Endodermal cell (in vitro differentiated cells): ENCODE measurements at places on chromosomes 12 and 14.

- DNase-seq, result no peak
Measured at GRCh38 chr12:39431797-39432196, 11.1 kb downstream of the KIF21A start.

GRCh38 chr12:64082116-64082515 lies 140.0 kb downstream of the KICS2 start:
- DNase-seq, result no peak

DNA sequence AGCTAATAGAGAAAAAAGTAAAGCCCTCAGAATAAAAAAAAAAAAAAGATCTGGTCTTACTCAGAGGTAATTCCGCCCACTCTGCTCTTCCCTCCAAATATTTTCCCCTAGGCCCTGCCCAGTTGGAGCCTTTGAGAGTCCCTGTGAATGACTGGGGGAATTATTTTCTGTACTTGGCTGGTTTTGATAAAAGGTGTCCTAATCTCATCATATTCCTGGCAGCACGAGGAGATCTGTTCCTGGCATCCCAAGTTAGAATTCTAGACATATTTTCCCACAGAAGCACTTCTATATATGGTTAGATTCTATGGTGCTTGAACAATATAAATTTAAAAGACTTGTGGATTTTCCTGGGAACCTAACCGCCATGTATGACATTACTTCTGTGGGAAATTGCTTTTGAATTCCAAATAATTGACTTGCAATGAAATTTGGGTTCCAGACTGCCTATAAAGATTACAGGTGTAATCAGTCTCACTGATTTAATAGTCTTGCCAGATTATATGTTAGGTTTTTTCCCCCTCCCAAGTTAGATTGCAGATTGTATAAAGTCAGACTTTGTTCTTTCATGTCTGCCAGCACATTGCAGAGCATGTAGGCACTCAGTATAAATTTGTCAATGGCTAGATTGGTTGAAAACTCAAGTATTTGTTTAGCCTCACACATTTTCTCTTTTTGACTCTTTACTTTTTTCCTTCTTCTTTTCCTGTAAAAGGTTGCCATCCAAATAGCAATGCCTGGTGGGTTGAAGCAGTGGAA lies 12.3 kb downstream of the GPX2 start:
- no peak for DNase-seq

DNA sequence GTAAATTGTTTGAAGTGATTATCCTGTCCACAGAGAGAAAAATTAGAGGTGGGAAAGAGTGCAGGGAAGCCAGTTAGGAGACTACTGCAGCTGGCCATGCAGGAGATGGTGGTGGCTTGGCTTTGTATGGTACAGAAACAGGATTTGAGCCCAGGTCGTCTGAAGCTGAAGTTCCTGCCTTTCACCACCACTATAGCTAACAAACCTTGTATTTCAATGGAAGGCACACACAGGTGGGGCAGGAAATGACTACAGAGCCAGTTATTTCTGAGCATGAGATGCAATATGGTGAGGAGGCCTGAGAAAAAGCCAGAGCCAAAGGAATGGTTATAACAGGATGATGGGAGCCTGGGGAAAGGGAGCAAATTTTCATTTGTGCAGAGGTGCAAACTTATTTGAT lies 103.9 kb downstream of the BTG1 start:
- peak; percentile 55 for DNase-seq

- DNase-seq, result no peak
Measured at GRCh38 chr14:67738740-67739504, 37.2 kb downstream of the RDH12 start.

DNA sequence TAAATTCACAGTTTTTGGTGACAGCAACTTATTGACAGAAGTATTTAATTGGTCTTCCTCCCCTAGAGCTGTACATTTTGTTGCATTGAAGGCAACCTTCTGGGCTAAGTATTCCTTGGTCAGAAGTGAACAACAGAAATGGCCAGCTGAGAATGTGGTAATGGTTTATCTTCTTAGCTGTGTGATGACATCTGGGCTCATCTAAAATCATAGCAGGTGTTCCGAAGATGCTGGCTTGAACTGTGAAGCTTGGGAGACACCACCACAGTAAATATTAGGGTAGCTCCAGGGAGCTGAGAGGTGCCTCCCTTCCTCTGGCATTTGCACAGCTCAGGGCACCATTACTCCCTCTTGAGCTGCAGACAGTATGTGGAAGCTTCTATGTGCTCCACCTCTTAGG lies 3.7 kb upstream of the PTPRB start:
- no peak for DNase-seq

DNA sequence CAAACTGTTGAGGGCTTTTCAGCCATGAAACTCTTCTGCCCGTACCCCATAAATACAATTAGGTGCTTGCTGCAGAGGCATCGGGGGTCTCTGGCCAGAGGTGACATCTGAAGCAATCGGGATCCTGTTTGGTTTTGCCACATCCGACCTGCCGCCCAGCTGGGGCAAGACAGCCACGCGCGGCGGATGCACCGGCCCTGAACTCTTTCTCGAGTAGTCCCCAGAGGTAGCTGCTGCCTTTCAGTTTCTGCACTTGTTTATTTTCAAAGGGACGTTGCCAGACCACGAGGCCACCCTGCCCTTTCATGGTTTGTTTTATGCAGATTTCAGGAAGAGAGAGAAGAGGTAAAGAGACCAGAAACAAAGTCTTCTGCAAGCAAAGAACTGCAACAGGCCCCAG lies 10.6 kb upstream of the MLXIP start:
- DNase-seq, result no peak

GRCh38 chr14:96249029-96249428 lies 7.0 kb upstream of the BDKRB1 start:
- DNase-seq, result no peak

GRCh38 chr12:5102806-5103205 lies 59.1 kb downstream of the KCNA5 start:
- no peak for DNase-seq

GRCh38 chr14:82341261-82341810 lies 807.7 kb upstream of the SEL1L start:
- DNase-seq, result no peak

- peak; percentile 81 for DNase-seq
Measured at GRCh38 chr12:57280211-57281062, 29.4 kb upstream of the STAC3 start.

DNA sequence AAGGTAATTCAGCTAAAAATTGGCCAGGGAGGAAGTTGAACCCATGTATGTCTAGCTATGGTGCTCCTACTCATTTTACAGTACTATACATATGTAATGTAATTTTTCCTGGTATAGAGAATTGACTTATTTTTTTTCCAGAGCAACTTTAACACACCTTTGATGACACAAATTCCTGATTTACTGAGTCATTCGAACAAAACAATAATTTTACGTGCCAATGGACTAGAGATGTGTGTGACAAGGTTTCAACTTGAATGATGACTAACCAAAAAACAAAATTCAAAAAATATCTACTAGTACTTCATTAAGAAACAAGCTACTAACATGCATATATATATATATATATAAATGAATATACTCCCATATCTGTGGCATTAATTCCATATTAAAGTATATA lies 180.5 kb downstream of the KITLG start:
- no peak for DNase-seq

DNA sequence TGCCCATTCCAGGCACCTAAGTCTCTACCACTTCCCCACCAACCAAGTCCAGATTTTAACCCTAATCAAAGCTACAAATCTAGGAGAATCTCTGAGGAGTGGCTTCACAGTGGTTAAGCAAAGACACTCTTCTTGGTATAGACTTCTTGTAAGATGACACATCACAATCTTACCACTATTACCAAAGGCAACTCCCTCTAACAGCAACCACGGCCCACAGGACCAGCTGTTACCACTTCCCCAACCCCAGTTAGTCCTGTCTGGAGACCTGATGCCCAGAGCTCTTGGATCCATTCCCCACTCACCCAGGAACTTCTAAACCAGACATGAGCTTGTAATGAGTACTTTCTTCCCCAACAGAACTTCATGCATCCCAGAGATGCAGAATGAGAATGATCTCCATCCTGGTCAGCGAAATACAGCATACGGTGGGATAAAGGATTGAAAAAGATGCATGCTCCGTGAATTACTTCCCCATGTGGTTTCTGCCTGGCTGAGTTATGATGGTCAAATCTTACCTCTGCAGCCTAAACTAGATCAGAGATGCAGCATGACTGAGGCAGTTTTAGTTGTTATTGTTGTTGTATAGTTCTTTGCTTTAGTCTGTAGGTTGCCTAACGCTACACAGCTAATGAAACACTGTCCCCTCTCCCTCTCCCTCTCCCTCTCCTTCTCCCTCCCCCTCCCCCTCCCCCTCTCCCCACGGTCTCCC lies 87.7 kb upstream of the FOXN3 start:
- DNase-seq, result no peak

DNA sequence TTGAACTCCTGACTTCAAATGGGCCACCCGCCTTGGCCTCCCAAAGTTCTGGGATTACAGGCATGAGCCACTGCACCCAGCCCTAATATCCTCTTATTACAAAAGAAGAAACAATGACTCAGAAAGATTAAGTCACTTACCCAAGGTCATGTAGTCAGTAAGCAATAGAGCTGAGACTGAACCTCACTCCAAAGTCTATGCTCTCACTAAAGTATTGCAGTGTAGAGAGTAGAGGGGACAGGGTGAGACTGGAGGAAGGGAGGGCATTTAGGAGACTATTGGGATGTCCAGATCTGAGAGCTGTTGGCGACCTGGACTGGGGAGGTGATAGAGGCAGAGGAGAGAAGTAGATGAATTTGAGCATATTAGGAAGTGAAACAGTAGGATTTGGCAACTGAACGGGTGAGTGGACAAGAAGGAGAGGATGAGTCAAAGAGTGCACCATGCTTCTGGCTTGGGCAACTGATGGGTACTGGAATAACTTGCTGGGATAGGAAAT lies 11.8 kb downstream of the P2RX7 start:
- DNase-seq, result no peak

DNA sequence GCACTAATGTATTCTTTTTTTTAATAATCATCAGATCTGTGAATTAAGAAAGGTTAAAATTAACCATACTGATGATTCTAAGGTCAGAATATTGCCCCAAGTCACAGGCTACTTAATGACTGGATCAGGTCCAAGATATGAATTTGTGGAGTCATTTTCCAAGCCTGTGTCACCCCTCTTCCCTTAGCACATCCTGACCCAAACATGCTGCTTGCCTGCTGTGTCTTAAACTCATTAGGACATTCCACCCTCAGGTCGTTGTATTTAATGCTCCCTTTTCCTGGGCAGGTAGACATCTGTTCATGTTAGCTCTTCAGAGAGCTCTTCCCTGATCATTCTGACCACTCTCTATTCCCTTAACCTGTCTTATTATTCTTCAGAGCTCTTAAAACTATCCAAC lies 463.5 kb upstream of the PDE3A start:
- DNase-seq, result no peak

GRCh38 chr14:86013641-86014040 lies 483.7 kb downstream of the FLRT2 start:
- DNase-seq, result no peak

- peak; percentile 59 for DNase-seq
Measured at GRCh38 chr12:62205346-62205745, 54.9 kb upstream of the USP15 start.

DNA sequence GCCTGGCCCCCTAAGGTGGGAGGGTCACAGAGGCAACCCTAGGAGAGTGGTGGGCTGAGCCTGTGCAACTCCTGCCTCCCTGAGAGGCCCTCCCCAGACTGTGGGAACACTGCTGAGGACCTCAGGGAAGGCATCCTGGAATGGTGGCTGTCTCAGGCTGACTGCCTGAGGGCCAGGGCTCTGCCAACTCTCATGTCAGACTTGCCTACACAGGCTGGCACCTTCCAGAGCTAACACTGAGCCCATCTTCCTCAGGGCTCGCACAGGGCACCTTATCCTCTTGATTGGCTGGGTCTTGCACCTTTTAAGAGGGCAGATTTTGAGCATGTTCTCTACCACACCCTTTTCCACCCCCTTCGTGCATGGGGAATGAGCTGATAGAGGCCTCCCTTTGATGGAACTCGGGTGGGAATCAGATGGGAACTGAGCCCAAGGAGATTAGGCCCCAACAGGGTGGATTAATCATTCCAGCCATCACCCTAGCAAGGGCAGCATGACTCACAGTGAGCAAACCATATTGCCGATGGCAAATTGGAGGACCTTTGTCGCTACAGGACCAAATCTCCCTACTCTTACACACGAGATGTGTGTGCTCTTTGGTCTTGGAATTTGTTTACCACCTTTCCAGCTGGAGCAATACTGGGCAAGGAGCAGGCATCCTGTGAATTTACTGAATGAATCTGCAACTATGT lies 702.8 kb downstream of the VRK1 start:
- no peak for DNase-seq

DNA sequence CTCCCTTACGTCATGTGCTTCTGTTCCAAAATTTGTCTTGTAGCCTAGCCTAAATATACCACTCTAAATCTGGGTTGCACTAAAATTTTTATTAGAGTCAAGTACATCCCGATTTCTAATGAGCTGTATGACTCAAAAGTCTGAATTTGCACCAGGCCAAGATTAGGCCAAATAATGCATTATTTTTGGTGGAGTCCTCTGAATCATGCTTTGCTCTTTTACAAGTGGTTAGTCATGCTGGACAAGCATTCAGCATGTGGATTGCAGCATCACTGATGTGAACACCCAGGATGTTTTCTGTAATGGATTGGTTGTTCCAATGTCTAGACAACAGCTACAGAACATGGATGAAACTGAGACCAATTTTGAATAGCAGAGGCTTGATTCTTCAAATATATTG lies 23.7 kb downstream of the HEBP1 start:
- no peak for DNase-seq

- DNase-seq, result peak; percentile 63
Measured at GRCh38 chr14:74634964-74635363, 22.9 kb upstream of the LTBP2 start.

- DNase-seq, result no peak
Measured at GRCh38 chr12:101570047-101570446, 24.7 kb upstream of the MYBPC1 start.

DNA sequence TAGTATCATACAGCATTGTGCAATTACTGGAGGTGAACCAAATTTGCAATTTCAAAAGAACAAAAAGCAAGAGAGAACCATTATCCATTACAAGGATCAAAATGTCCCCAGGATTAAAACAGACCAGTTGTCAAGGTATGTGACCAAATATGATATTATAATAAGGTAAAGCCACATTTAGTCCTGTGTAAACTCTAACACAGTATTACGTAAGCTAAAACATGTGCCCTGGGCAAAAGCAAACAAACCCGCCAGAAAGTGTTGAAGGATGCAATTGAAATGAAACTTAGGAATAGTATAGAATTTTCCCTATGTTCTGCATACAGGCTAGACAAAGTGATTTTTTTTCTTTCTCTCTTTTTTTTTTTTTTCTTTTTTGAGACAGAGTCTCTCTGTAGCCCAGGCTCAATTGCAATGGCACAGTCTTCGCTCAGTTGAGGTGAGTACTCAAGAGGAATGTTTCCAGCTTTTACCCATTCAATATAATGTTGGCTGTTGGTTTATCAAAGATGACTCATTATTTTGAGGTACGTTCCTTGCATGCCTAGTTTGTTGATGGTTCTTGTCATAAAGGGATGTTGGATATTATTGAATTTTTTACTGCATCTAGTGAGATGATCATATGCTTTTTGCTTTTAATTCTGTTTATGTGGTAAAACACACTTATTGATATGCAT lies 137.1 kb upstream of the FOXG1 start:
- no peak for DNase-seq
